ENCODE measurements at places on chromosomes 13 and 19.

GRCh38 chr13:110929104-110929777 is 14.4 kb upstream of the ANKRD10 start:
- no peak for DNase-seq

DNA sequence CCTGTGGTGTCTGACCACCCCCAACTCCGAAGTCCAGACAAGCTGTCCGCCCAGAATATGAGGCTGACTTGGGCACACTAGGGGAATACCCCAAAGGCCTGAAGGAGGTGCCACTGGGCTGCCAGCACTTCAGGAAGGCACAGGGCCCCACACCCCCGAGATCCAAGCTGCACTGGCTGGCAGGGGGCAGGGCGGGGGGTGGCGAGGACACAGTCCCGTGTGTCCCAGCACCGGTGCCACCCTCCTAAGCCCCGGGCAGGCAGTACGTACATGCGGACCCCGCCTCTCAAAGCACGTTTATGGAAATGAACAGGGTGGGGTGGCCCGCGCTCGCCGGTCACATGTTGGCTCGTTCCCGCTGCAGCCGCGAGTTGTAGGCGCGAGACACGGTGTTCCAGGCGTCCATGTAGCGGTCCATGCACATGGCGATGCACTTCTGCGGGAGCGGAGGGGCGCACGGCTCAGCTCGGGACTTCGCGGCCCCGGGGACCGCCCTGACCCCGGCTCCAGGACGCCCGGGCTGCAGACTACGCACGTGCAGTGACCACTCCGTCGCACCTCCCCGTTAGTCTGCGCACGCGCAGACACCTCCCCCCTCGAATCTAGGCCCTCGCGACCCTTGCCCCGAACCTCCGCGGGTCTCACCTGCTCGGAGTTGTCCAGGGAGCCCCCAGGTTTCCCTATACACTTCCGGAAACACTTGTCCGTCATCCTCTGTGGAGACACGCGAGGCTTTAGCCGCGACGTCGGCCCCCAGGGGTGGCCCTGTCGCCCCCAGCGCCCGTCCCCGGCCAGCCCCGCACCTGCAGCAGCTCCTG is 566 bp downstream of the TIMM13 start:
- no peak for DNase-seq

DNA sequence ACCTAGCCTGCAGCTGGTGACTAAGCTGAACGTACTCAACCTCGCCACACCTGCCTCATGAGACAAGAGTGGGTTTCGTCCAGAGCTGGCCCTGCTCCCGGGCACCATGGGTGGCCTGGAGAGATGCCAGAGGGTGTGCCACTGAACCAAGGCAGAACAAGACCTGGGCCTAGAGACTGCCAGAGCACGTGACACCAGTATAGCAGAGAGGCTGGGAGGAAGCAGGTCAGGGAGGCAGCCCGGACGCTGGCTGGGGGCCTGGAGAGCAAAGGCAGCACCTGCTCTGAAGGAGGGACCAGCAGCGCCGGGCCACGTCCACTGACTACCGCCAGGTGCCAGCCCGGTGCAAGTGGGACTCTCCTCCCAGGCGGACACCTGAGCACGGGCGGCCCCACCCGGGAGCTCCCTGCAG is 7.3 kb upstream of the C13orf46 start:
- peak; percentile 89 for DNase-seq

DNA sequence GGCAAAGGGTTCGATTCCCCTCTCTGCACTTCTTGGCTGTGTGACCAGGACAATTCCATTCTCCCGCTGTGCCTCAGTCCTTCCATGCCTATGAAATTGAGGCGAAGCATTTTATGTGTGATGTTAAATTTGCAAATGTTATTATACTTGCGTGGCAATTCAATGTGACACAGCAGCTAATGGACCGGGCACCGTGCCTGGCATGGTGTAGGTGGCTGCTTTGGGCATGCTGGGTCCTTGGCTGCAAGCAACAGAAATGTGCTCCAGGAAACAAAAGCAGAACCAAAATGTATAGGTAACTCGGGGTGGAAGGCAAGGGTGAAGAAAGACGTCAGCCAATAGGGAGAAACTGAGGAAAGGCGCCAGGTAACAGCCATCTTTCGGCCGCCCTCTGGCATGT is 37.1 kb downstream of the TINCR start:
- no peak for DNase-seq

- DNase-seq, result no peak
These were observed 5.5 kb downstream of the ACTMAP start for GRCh38 chr19:40744554-40745401.

DNA sequence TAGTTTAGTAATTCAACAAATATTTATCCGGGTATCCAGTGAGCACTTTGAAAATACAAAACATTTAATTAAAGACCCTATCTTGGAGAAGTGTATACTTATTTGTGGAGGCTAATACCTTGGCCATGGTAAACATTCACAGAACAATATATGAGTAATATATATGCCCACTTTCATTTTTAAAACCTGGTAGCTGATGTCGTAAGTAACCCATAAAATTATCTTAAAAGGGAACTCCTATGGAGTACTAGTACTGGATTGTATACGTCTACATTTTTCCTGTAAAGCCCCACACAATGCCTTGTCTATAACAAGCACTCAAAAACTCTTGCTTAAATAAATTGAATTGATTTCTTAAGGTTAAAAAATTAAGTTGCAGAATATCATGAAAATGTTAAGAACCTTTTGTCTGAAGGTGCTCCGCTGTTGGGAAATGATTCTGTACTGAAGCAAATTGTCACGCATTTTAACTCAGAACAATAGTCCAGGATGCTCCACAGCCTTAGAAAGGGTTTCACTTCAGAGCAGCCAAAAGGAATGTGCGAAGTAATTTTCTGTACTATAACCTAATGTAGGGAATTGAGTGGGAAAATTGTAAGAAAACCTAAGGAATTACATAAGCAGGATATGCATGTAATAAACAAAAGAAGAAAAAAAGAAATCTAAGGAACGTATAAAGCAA is 58.9 kb upstream of the C1QTNF9 start:
- no peak for DNase-seq

GRCh38 chr13:20349564-20350381 is 117.7 kb upstream of the GJB6 start:
- no peak for DNase-seq

GRCh38 chr19:8316351-8317125 is 4.6 kb downstream of the NDUFA7 start:
- no peak for DNase-seq

GRCh38 chr19:38329651-38330050 is 6.0 kb upstream of the CATSPERG start:
- no peak for DNase-seq

- no peak for DNase-seq
These were observed 66.7 kb downstream of the ATP11A start for GRCh38 chr13:112756511-112756966.

DNA sequence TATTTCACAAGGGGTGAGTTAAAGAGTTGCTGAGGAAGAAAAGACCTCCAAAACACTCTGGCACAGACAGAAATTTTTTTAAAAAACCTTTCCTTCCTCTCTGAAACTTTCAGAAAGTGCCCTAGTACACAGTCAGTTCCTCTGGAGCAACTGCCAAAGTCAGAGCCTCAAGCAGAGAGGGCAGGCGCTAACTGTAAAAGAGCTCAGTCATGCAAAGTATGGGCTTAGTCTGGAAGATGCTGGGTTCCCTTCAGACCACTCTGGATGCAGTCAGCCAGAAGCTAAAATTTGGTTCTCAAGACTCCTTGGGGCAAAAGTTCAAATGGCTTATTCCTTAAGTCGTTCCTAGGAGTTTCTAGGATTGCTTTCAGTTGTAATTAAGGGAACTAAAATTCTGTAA is 671.6 kb downstream of the PCDH9 start:
- no peak for DNase-seq

- DNase-seq, result no peak
These were observed 725 bp downstream of the PSMD8 start for GRCh38 chr19:38375098-38375493.

- no peak for DNase-seq
These were observed 119.4 kb upstream of the MIR17HG start for GRCh38 chr13:91228108-91228507.

DNA sequence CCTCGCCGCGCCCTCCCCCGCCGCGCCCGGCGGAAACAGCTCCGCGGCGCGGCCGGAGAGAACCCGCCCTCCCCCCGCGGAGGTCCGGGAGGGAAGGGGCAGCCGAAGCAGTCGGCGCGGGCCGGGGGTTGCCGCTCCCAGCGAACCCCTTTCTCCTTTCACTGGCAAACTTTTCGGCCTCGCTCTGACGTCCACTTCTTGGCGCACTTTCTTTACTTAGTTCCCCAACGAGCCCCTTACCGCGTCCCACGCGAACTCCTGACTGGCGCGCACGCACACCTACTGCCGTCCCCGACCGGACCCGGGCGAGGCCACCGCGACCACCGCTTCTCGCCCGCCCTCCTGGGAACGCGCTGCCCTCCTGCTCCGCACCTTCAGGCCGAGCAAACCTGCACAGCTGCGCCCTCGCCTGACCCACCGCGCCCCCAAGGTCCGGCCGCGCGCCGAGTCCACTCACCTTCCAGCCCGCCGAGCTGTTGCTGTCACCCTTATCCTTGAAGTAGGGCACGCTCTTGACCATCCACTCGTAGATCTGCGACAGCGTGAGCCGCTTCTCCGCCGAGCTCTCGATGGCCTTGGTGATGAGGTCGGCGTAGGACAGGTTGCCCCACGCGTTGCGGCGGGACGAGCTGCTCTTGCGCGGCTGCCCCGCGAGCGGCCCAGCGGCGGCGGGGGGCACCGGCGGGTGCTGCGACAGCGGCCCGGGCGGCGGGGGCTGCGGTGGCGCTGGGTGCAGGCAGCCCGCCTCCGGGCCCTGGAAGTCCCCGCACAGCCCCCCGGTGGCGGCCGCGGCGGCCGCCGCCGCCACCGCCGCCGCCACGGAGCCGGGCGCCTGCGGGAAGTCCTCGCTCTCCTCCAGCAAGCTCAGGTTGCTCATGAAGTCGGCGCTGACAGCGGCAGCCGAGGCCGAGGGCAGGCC is 1.1 kb downstream of the FOXO1 start:
- no peak for DNase-seq

- DNase-seq, result no peak
These were observed 79.3 kb downstream of the PTPRS start for GRCh38 chr19:5261156-5261890.

DNA sequence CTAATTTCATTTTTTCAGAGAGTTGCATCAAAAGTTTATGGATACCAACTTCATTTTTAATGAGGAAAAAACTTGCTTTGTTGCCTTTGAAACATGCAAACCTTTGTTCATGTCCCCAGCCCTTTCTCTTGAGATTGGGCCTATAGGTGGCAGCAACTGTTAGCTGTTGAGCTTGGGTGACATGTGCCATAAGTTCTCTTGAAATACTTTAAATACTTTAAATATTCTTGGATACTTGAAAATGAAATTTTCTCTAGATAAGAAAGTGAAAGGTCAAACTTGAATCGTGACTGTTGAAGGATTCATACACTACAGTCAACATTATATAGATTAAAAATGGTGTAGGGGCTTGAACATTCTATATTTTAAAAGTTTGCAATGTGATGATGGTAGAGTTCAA is 294.9 kb downstream of the NDFIP2 start:
- DNase-seq, result no peak

- DNase-seq, result no peak
These were observed 450 bp downstream of the SELENOW start for GRCh38 chr19:47778954-47779351.

- DNase-seq, result no peak
These were observed 4.8 kb downstream of the MYO9B start for GRCh38 chr19:17080440-17080801.

GRCh38 chr13:58855283-58855682 is 1223.7 kb downstream of the PCDH17 start:
- DNase-seq, result no peak

- no peak for DNase-seq
These were observed 26.3 kb downstream of the ARID3A start for GRCh38 chr19:952049-952679.

- DNase-seq, result no peak
These were observed at the start of gene ADAMTSL5 for GRCh38 chr19:1512671-1513498. Gene ADAMTSL5, minus strand, starts transcription at chr19:1513019. Its CDS starts 2,076 bp downstream, at chr19:1510943.

DNA sequence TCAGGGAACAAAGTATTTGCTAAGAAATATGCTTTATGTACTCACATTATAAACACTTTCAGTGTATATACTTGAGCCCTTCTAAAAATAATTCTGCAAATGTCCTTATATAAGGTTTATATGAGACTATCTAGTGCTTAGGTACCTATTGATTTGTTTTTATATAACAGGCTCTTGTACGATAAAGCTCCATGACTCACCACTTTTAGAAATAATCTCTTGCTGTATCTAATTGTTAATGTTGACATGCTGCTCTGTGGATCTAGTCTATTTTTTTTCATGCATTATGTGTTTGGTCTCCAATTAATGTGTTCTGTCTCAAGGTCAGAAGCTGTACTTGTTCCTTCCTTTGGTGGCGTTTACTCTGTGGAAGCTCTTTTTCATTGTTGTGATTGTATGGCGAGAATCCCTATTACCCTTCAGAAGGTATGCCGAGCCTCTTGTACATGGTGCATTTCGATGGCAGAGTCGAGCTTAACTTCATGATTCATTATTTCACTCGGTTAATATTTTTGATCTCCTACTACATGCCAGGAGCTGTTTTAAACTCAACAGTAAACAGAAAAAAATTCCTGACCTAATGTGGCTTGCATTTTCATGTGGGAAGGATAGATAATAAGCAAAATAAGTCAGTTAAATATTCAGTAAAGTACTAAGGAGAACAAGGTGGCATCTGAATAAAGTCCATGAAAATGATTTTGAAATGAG is 361.6 kb downstream of the COG6 start:
- DNase-seq, result no peak

- no peak for DNase-seq
These were observed 1080.9 kb downstream of the SLITRK5 start for GRCh38 chr13:88752041-88752440.

DNA sequence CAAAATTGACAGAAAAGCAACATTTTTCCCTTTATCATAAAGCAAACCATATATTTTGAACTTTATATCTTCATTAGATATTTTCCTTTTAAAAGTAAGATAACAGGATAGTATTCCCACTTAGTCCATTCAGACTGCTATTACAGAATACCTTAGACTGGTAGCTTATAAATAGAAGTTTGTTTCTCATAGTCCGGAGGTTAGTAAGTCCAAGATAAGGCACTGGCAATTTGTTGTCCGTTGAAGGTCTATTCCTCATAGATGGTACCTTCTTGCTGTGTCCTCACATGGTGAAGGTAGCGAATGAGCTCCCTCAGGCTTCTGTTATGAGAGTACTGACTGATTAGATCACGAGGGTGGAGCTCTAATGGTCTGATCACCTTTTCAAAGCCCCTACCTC is 70.4 kb downstream of the ZMYM2 start:
- DNase-seq, result no peak

- DNase-seq, result no peak
These were observed 1437.9 kb downstream of the EFNB2 start for GRCh38 chr13:105097521-105097920.

All from NCI-H2081 treated with DMSO at 0.1 percent for 48 hours (cell line).